GM18507 (cell line): ENCODE measurements at places on chromosomes 3 and 15.
A peak's percentile ranks its signal among the peaks of the same experiment; 100 is the strongest.

DNA sequence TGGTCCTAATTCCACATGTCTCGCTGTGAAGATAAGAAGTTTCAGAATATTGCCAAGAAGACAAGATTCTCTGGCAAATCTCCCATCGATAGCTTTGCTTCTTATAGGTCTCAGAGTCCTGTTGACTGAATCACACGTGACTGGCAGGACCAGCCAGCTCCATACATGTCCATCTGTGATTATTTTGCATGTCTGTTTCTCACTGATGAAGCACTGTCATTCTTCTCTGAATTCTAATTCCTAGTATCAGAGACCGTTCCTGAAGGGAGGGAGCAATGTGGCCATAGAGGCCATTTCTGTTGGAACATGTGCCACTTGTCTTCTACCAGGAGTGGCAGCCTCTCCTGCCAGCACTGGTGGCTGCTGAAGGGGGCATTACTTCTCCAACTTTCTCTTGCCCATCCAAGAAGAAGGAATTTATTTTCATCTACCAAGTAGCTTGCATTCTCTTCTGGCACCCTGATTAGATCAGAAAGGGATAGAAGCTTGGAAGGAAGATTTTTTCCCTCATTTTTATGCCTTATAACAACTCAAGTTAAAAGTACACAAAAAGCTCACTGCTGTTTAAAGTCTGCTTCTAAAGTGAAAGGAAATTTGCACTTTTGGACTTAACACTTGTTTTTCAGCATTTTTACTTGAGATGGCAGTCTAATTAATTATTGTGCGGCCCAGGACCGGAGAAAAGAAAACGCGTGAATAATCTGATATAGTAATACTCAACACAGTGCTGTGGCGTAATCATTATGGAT, 115.8 kb downstream of the IQCH start:
- no peak for DNase-seq

- DNase-seq = no peak
Observed at GRCh38 chr3:60553144-60553543, 698.1 kb downstream of the FHIT start.

GRCh38 chr3:111956449-111956848, 22.4 kb upstream of the ABHD10 start:
- no peak for DNase-seq

DNA sequence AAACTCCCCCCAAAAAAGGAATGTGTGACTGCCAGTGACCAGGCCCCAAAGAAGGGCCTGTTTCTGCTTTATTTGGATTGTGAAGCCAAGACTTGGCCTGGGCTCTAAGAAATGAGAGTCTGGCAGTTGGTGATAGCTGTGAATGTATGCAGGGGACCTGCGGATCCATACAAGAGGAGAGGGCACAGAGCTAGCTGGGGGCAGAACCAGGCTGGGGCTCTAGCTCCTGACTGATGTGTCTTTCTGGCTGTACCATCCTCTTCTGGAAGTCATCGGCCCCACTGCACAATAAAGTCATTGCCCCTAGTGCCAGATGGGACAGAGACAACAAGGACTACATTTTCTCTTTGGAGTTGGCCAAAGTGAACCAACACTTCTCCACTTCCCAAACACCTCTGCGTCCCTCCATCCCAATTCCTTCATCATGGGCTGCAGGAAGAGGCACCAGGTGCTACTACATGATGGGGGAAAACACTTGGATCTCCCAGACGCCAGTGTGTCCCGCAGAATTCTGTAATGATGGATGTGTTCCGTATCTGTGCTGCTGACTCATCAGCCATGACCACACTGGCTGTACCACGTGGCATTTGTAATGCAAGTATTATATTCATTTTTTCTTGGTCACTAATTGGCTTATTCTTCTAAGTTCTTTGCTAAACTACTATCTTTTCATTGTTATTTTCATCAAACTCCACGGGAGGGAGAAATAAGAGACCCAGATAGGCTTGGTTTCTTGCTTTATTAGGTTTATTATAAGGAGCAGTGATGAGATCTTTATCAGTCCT, 1.7 kb upstream of the PLA2G4F start:
- DNase-seq = no peak

DNA sequence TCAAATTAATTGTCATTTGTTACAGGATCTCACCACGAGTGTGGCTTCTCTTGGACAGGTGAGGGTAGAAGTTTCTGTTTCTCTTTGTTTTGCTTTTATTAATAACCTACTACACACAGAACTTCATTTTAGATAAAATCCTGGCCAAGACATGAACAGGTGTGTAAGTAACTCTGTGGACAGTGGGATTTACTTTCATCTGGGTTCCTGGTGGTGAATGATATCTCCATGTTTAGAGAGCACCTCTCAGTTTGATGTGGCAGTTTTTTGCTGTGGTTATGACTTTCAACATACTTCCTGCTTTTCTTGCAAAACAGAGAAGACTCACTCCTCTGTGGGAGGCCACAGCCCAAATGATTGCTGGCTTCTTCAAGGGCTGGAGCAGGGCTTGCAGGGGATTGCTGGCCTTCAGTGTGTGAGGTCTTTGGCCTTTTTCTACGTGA, 71.1 kb upstream of the XCR1 start:
- no peak for DNase-seq

GRCh38 chr3:163422671-163423070, 1655.6 kb downstream of the SI start:
- DNase-seq = no peak

DNA sequence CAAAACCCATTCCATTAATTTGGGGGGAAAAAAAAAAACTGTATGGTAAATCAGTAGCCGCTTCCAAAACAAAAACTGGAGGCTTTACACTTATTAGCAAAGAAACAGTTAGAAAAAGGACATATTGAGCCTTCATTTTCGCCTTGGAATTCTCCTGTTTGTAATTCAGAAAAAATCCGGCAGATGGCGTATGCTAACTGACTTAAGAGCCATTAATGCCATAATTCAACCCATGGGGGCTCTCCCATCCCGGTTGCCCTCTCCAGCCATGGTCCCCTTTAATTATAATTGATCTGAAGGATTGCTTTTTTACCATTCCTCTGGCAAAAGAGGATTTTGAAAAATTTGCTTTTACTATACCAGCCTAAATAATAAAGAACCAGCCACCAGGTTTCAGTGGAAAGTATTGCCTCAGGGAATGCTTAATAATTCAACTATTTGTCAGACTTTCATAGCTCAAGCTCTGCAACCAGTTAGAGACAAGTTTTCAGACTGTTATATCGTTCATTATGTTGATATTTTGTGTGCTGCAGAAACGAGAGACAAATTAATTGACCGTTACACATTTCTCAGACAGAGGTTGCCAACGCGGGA, 9.4 kb upstream of the RPL24 start:
- DNase-seq = no peak

DNA sequence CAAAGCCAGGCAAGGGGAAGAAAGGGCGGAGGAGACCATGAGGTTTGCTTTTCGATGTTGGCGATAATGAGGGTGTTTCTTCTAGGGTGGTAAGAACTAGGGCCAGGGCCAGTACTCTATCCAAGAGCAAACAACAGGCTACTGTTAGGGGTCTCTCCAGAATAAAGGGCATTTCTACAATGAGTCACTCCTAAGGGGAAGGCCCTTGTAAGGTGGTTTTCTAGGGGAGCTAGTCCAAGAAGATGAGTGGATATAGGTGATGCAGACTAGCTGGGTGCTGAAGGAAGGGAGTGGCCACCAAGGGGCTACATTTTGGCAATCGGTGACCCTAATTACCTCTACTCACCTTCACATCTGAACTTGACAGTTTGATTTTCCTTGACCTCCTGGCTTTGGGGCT, 148.5 kb upstream of the HACD2 start:
- DNase-seq = no peak

DNA sequence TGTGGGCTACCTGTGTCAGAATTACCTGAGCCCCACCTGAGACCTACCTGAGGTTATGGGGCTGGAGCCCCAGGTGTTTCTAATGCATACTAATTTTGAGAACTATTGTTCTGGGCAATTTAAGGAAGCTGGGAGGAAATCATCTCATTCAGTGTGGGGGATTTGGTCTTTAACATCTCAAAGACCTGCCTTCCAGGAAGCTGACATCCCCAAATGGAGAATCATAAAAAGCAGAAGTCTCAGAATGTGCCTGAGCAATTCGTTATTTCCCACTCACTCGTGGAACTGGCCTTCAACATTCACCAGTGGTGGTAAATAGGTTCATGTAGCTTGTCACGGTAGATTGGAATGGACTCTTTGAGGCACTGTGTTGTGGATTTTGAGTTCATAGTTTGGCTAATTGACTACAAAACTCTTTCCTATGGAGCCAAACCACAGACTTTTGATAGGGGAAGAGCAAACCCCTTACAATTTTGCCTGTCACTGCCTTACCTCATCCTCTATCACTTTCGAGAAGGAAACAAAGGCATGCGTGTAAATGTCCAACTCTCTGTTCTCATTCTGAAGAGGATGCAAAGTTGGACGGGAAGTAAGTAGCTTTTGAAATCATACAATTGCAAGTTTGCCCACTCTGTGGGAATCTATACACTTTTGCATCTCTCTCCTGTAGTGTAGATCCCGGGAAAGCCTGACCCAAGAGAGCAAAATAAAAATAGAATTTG, 521.0 kb upstream of the MDFIC2 start:
- no peak for DNase-seq

DNA sequence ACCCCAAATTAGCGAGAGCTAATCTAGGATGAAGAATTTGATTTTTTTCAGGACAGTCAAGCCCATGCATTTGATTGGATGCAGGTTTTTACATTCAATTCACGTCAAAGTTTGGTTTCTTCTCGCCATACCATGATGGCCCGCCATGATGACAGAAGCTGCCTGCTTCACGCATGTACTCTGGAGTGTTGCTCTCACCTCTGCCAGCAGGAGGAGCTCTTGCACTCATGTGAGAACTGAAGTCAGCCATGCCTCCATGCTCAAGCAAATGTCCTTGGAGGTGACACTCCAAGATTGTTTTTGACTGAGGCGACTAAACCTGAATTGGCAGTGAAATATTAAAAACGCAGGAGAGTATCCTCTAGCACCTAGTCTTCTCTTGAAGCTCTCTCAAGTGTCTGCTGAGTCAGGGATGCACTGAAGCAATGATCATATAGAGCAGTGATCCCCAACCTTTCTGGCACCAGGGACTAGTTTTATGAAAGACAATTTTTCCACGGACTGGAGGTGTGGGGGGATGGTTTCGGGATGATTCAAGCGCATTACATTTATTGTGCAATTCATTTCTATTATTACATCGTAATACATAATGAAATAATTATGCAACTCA, 120.9 kb downstream of the SAMMSON start:
- DNase-seq = peak; percentile 40
